Stimulated activated CD4-positive, alpha-beta T cell treated with anti-CD3 and anti-CD28 coated beads, Interleukin-4, amount 100 ng/mL, for 4 hours (primary cell): ENCODE measurements at places on chromosomes 4 and X.

DNA sequence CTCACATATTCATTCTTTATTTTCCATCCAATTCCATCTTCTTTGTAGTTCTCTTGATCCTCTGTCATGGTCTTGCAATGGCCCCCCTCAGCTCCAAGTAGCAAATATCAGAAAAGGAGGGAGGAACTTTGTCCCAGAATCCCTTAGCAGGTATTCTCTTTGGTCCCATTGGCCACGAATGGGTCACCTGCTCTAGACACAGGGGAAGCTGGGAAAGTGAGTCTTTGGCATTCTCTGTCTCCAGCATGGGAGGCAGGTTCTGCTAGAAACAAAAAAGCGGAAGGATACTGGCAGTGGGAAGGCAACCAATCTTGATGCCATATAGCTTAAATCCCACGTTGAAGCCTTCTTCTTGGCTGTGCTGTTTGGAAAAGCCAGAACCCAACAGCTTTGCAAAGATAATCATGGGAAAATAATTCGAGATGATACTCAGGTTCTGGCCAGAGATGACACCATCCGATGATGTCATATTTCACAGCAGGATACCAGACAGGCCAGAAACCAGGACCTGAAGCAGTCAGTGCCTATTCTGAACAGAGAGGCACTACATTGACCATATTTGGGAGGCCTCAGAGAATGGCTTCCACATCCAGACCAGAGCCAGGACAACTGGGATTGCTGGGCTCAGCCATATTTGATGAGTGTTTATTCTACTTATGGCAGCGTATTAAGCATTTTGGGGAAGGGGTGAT, 110.4 kb upstream of the ATXN3L start:
- no peak for DNase-seq

DNA sequence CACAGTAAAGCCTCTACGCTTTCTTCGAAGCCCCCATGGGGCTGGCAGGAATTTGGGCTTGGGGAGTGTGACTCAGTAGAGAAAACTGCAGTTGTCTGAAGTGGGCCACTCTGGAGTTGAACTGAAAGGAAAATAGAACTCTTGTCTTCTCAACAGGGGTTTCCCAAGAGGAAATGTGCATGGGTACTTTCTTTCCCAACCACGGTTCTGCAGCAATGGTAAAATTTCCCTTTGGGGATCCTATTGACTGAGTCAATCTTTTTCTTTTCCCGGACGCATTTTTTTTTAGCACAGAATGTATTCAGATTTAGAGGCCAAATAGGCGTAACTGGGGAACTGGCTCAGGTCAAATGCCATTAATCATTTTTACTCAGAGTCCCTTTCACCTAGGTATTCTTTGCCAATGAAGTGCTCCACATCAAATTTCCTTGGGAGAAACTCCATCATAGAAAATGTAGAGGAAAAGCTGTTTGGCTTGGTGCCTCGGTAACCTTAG, 269.3 kb downstream of the STIM2 start:
- no peak for DNase-seq

- DNase-seq: no peak
Measured at GRCh38 chr4:161841759-161842158, 322.0 kb downstream of the FSTL5 start.

GRCh38 chrX:1391707-1392375, at the start of gene SLC25A6:
TSS of gene SLC25A6 (minus strand) at chrX:1392113. CDS start at chrX:1392009, 104 bp downstream.
- DNase-seq: peak; percentile 100
